ENCODE measurements at places on chromosomes 7 and 10. TPM values are rescaled to one million over a fixed set of nuclear protein-coding genes. Genes with fewer than 3 reads are reported as not detected.

GRCh38 chr7:143877098-143877497 is 24.9 kb downstream of the TCAF1 start:
- H3K27me3 ChIP-seq = no peaks in the 10 kb centered on the region
- no peak overlapping the region for H3K4me3 ChIP-seq
- H3K36me3 ChIP-seq = peaks cover 9% of the 10 kb centered on the region
- H3K4me1 ChIP-seq = no peaks in the 10 kb centered on the region

- DNase-seq = no peak
- peaks cover 21% of the 10 kb centered on the region for H3K36me3 ChIP-seq
- no peak overlapping the region for H3K4me3 ChIP-seq
- H3K4me1 ChIP-seq = peaks cover 39% of the 10 kb centered on the region
- H3K27ac ChIP-seq = no peak overlapping the region
These were observed 91.4 kb upstream of the AGBL3 start for GRCh38 chr7:134894928-134895327.

GRCh38 chr7:27164367-27165088 is 809 bp downstream of the HOXA9 start:
- H3K4me1 ChIP-seq = peaks cover 13% of the 10 kb centered on the region
- peak overlapping the region; percentile 72 for H3K27ac ChIP-seq
- peak; percentile 61 for DNase-seq

GRCh38 chr7:53048638-53049037 is 13.2 kb downstream of the POM121L12 start:
- H3K4me1 ChIP-seq = no peaks in the 10 kb centered on the region
- H3K4me3 ChIP-seq = no peak overlapping the region
- DNase-seq = no peak
- no peak overlapping the region for H3K27ac ChIP-seq
- no peaks in the 10 kb centered on the region for H3K36me3 ChIP-seq

GRCh38 chr7:81937091-81937490 is 167.2 kb upstream of the HGF start:
- no peak overlapping the region for H3K4me3 ChIP-seq
- no peaks in the 10 kb centered on the region for H3K4me1 ChIP-seq
- no peak for DNase-seq
- no peak overlapping the region for H3K27ac ChIP-seq

GRCh38 chr7:45028920-45029344 is 28.9 kb downstream of the CCM2 start:
- H3K4me3 ChIP-seq = no peak overlapping the region
- H3K27me3 ChIP-seq = no peaks in the 10 kb centered on the region
- H3K27ac ChIP-seq = no peak overlapping the region
- no peak for DNase-seq

- no peak overlapping the region for H3K4me3 ChIP-seq
- H3K4me1 ChIP-seq = no peaks in the 10 kb centered on the region
- H3K27ac ChIP-seq = no peak overlapping the region
These were observed 49.5 kb downstream of the DIP2C start for GRCh38 chr10:639751-640672.

DNA sequence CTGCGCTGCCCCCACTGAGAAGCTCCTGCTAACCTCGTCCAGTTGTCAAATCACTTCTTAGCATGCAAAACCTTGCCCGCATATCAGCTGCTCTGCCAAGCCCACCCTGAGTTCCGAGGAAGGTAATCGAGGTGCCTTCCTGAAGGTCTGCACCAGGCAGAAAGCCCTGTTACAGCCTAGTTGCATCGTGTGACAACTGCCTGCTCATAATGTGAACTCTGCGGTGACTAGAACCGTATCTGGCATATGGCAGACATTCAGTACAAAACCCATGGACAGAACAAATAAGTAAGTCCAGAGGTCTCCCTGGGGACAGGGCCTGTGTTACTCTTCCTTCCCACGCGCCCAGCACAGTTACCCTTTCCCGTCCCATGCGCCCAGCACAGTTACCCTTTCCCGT is 394.3 kb downstream of the DNAJB6 start:
- H3K27me3 ChIP-seq = no peaks in the 10 kb centered on the region
- no peaks in the 10 kb centered on the region for H3K36me3 ChIP-seq
- DNase-seq = no peak
- no peaks in the 10 kb centered on the region for H3K4me1 ChIP-seq
- H3K27ac ChIP-seq = no peak overlapping the region

DNA sequence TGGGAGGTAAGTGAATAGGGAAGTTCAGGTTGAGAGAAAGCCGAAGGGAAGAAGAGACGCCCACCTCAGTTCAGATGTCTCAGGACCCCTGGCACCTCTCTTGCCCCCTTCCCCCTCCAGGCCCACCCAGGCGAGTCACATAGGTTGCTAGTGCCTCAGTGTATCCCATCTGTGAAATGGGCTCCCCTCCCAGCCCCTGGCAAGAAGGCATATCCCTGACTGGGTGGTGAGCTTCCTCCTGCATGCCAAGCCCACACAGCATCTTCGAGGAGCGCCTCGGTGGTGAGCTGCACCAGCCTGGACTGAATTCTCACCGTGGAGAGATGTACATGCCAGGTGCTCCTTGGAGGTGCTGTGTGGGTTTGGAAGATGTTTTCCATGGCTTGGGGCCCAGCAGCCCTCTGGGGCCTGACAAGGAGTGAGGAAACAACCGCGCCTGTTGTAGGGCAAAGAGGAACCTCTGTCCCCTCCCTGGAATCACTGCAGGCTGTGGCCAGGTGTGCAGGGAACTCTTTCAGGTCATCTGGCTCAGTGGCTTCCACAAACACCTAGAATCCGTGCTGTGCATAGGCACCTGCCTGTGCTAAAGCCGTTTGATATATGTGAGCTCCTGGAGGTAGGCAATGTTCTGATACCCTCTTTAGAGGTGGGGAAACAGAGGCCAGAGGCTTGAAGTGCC is 45.1 kb downstream of the UNC5B start:
- H3K4me1 ChIP-seq = peaks cover 55% of the 10 kb centered on the region

- H3K27me3 ChIP-seq = no peaks in the 10 kb centered on the region
- no peaks in the 10 kb centered on the region for H3K36me3 ChIP-seq
- H3K4me3 ChIP-seq = no peak overlapping the region
These were observed 3.9 kb upstream of the GPER1 start for GRCh38 chr7:1083729-1084657.

GRCh38 chr10:85638797-85639196 is 727.8 kb downstream of the GRID1 start:
- no peak for DNase-seq
- no peak overlapping the region for H3K27ac ChIP-seq
- H3K36me3 ChIP-seq = no peaks in the 10 kb centered on the region
- H3K4me1 ChIP-seq = peaks cover 27% of the 10 kb centered on the region
- H3K4me3 ChIP-seq = no peak overlapping the region

GRCh38 chr10:126959906-126960685 is 54.9 kb downstream of the DOCK1 start:
- H3K27ac ChIP-seq = no peak overlapping the region
- no peaks in the 10 kb centered on the region for H3K27me3 ChIP-seq
- no peak for DNase-seq

DNA sequence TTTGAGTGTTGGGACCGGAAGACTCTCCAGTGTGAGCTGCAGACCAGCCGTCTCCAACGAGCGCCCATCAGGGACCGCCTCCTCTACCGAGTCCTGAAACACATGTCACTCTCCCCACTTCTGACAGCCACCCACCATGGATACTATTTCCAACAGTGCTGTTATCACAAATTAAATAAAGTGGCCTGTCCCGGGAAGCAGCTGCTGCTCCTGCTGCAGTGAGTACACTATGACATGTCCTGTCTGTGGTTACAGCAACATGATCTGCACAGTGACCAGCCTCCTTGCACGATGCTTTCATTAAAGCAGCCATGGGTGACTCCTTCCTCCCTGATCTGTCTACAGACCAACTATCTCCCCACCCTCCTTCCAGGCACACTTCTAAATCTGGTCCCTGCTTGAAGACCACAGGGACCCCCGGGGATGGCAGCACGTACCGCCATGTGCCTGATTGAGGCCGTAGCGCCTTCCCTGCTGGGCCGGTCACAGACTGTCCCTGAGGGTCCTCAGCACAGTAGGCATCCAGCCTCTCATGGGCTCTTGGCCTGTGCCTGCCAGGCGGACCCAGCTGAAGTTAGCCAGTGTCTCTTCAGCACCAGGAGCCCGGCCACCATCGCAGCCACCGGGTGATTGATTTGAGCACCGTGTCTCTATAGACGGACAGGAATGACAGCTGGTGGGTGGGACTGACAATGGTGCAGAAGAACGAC is 58.8 kb downstream of the TCERG1L start:
- no peaks in the 10 kb centered on the region for H3K4me1 ChIP-seq
- H3K27ac ChIP-seq = no peak overlapping the region
- no peak overlapping the region for H3K4me3 ChIP-seq
- no peaks in the 10 kb centered on the region for H3K36me3 ChIP-seq

- no peak for DNase-seq
- peaks cover 14% of the 10 kb centered on the region for H3K4me1 ChIP-seq
- H3K36me3 ChIP-seq = no peaks in the 10 kb centered on the region
- H3K4me3 ChIP-seq = no peak overlapping the region
These were observed 107.0 kb upstream of the CELF2 start for GRCh38 chr10:10910634-10911033.

DNA sequence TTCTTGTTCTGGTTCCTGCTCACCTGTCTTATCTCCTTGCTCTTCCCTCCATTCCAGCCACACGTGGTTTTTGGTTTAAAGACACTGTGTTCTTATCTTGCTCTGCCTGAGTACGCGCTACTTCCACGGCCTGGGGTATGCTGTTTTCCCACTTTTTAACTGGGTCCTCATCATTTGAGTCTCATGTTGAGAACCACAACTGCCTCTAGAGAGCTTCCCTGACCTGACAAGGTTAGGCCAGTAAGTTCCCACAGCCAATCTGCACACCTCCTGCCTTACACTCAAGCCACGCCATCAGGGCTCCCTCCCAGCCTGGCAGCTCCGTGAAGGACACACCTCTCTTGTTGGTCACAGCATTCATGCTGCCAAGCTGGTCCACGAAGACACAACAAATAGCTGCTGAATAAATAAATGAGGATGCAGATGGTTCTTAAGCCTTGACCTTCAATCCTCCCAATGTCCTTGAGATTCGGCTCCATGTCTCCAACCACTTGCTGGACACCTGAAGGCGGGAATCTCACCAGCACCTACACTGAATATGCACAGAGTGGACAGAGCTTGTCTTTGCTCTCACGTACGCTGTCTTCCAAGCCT is 201.7 kb upstream of the KLF14 start:
- no peaks in the 10 kb centered on the region for H3K27me3 ChIP-seq
- H3K36me3 ChIP-seq = peaks cover 59% of the 10 kb centered on the region
- peaks cover 49% of the 10 kb centered on the region for H3K4me1 ChIP-seq
- DNase-seq = no peak
- no peak overlapping the region for H3K4me3 ChIP-seq

- no peaks in the 10 kb centered on the region for H3K27me3 ChIP-seq
- no peaks in the 10 kb centered on the region for H3K4me1 ChIP-seq
- H3K4me3 ChIP-seq = no peak overlapping the region
- no peaks in the 10 kb centered on the region for H3K36me3 ChIP-seq
These were observed 188.6 kb upstream of the LYZL2 start for GRCh38 chr10:30818010-30818660.

DNA sequence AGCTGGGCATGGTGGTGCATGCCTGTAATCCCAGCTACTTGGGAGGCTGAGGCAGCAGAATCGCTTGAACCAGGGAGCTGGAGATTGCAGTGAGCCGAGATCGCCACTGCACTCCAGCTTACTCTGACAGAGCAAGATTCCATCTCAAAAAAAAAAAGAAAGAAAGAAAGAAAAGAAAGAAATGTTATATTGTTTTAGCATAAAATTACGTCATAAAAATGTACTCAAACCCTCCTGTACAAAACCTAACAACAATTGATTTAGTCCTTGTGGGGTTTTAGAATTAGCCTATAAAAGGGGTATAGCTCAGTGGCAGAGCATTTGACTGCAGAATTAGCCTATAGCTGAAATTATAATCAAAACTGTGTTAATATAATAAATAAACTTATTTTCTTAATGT is 27.9 kb downstream of the PIK3AP1 start:
- no peaks in the 10 kb centered on the region for H3K4me1 ChIP-seq
- H3K27me3 ChIP-seq = no peaks in the 10 kb centered on the region
- DNase-seq = no peak
- H3K4me3 ChIP-seq = no peak overlapping the region

DNA sequence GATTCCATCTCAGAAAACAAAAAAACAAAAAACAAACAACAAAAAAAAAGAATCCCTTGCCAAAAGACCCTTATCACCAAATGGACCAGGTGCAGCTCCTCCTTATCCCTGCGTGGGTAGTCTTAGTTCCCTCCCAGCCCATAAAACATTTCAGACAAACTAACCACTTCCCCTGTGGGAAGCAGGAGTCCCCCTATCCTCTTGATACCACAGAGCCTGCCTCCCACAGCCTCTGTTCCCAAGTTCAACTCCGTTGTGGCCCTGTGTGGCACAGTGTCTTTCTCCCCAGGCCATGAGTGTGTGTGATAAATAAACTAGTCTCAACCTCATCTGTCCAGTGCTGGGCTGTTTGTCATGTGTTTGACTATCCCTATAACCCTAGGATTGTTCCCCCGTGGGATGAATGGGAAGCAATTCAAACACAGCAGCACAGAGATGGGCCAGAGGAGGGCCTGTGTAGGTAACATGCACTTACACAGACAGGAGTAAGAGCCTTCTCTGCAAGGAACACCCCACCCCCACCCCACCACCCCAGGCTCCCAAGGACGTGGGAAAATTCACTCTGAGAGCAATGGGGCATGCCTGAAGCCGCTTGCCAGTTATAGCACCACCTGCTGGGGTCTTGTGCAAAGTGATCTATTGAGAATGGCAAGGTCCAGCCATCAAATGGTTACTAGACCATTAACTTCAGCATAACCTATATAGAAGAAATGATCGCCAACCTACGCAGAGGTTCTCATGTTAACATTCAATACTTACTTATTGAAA is 147.1 kb upstream of the GHITM start:
- no peak overlapping the region for H3K4me3 ChIP-seq
- H3K27ac ChIP-seq = no peak overlapping the region
- no peaks in the 10 kb centered on the region for H3K4me1 ChIP-seq
- peak; percentile 67 for DNase-seq
- no peaks in the 10 kb centered on the region for H3K27me3 ChIP-seq
- H3K36me3 ChIP-seq = no peaks in the 10 kb centered on the region

The CRTAC1 gene
- not detected for total RNA-seq

The TRIM50 gene
- not detected for total RNA-seq

The C7orf57 gene
- 0.52 TPM for total RNA-seq

The NEURL1 gene
- total RNA-seq = not detected

The LYZL2 gene
- not detected for total RNA-seq

The ODAD2 gene
- 1.3 TPM for total RNA-seq

The SLF2 gene
- total RNA-seq = 27.0 TPM

The ZNF92 gene
- total RNA-seq = 5.4 TPM

The TAS2R4 gene
- total RNA-seq = 3.5 TPM

The DKK1 gene
- 31.8 TPM for total RNA-seq
